ENCODE measurements at places on chromosomes 13 and 19.

DNA sequence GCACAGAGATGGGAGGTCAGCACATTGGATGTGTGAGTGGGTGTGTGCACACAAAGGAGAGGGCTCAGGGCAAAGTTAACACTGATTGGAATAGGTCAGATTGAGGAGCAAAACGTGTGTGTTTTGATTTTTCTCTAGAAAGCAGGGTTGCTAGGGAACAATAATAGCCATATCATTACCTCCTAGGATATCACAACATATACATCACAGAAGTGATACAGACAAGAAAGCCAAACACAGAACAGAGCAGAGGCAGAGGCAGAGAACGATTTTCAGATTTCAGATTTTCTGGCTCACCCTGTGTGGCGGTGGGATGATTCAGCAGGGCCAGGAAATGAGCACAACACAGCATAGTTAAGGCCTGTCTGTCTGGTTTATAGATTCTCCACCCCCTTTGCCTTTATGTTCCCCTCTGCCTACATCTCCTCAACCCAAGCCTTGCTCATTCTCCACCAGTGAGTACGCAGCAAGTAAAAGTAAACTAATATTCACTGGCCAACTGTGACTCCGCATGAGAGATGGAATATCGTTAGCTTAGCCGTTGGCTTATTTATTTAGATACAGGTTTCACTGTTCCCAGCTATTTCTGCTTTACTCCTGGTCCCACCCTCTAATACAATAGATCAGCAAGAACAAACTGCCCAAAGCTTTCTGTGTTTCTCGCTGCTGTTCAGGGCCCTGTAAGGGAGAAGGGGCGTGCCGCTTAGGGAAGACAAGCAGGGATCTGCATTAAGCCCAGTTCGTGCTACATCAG, 182.7 kb upstream of the TSC22D1 start:
- DNase-seq: no peak

- DNase-seq: no peak
Observed at GRCh38 chr19:14495672-14496028, 277 bp downstream of the GIPC1 start.

- no peak for DNase-seq
Observed at GRCh38 chr13:50691176-50691680, 152.3 kb downstream of the DLEU7 start.

DNA sequence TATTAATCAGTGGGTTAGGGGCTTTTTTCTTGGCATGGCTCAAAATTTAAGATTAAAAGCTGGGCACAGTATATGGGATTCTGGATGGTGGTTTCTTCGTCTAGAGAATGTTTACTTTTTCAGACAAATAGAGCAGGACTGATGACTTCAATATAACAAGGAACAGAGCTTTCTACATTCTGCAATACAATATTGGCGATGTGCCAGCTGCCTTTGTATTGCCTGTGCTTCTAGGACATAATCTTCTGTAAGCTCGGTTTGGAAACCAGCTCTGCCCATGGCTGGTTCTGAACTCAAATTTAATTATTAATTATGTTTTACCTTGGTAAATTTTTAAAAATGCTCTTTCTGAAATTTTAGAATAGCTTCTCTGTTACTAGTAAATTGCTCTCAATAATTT, 139.1 kb upstream of the TRPC4 start:
- DNase-seq: no peak

DNA sequence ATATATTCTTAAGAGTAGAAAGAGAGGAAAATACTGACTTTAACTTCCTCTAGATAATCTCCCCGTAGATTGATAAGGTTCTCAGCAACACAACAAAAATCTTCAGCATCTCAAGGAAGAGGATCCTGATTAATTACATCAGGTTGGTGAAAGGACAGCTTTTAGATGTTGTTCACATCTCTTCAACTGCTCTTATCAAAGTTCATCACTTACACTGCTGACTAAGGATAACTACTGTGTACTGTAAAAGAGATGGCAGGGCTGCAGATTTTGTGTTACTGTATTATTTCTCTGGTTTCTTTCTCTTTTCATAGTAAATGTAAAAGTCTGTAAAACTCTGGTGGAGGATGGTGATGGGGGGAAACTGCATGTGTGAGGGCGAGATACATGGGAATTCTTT, 133.7 kb downstream of the PCDH9 start:
- no peak for DNase-seq

DNA sequence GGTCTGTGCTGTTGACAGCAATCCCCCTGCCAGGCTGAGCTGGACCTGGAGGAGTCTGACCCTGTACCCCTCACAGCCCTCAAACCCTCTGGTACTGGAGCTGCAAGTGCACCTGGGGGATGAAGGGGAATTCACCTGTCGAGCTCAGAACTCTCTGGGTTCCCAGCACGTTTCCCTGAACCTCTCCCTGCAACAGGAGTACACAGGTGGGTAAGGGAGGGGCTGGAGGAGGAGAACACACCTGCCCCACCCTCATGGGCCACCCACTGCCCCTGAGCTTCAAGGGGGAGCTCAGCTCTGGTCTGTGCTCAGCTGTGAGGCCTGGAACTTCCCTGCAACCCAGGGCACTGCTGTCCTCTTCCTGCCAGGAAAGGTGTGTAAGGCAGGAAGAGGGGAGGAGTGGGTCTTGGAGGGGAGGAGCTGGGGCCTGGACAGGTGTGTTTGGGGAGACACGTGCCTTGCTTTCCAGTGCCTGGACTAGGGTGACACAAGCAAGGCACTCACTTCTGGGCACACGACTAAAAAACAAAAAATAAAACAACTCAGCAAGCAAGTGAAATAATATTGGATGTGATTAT, 3.9 kb downstream of the SIGLEC7 start:
- no peak for DNase-seq
